GF-D8 (cell line): ENCODE measurements at places on chromosomes 6 and 20.

- no peak for DNase-seq
Measured at GRCh38 chr20:50426866-50427718, 83.1 kb upstream of the PTPN1 start.

- no peak for DNase-seq
Measured at GRCh38 chr20:43318755-43319297, 129.1 kb upstream of the PTPRT start.

GRCh38 chr6:92719773-92720172 is 699.6 kb downstream of the EPHA7 start:
- no peak for DNase-seq

DNA sequence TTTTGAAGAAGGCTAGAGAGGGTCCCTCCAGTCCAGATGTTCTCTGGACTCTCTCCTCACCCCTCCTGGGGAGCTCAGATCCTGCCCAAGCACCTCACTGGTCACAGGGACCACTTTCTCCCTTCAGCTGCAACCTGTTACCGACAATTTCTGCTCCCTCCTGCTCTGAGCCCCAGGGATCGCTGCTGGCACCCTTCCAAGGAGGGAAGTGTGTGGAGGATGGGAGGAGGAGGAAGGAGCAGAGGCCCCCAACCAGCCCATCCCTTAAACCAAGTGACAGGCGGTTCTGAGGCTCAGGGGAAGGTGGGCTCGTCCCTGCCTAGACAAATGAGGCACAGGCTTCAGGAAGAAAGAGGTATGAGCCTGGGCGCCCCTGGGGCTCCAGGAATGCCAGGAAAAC is 13.9 kb downstream of the PMEPA1 start:
- DNase-seq = no peak

- DNase-seq = no peak
Measured at GRCh38 chr6:132818404-132819359, 4.3 kb downstream of the RPS12 start.

DNA sequence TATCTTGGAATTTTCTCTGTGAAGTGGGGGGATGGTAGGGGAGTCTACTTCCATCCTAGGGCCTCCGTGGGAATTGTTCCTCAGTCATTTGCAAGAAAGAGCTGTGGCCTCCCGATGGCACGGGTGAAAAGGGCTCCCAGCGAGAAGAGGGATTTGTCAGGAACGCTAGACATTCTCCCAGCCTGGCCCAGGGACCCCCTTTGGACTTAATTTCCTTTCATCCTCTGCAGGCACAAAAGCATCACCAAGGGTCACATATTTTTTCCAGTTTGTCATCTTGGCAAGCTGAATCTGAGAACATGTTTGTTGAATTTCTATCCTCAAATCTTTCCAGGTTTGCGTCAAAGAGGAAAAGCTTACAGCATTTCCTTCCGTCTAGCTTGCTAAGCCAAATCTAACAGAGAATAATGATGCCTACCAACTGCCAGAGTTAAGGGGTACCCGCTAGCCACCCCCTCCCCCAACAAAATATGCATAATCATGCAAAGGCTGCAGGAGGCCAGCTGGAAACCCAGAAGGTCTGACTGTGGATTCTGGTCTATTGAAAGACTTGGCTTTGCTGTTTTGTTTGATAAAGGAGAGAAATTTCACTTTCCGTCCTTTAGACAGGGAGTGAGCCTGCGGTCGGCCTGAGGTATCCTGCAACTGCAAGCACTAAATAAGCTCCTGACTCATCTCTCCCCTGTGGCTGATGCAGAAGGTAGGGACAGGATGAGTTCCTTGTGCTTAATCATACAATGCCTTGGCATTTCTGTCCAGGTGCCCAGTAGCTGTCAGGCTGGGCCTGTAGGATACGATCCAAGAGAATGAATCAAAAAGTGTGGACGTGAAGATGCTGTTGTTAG is 23.1 kb downstream of the PSMG4 start:
- no peak for DNase-seq

GRCh38 chr20:32067234-32067821 is 15.3 kb downstream of the HCK start:
- peak; percentile 17 for DNase-seq

- no peak for DNase-seq
Measured at GRCh38 chr6:107228754-107229153, 113.4 kb upstream of the BEND3 start.

DNA sequence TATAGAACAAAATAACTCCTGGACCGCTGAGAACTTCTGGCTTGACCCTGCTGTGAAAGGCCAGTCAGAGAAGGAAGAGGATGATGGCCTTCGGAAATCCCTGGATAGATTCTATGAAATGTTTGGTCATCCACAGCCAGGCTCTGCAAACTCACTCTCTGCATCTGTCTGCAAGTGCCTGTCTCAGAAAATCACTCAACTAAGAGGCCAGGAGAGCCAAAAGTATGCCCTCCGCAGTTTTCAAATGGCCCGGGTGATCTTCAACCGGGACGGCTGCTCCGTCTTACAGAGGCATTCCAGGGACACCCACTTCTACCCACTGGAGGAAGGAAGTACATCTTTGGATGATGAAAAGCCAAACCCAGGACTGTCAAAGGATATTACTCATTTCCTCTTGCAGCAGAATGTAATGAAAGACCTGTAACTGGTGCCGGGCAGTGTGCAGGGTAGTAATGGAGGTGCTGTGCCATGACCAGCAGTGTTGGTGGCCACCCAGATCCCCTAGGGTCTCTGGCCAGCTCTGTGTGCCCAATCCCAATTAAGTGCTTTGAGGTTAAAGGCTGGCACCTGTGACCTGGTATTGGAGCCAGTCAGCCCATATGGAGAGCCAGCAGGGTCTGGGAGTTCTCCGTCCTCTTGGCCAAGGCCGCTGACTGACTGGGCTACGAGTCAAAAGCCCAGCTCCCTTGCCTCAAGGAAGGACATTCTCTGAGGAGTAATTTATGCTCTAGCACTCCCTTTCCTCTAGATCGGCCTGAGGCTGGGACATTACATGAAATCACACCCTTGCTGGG is 87.1 kb downstream of the TRMT6 start:
- DNase-seq = peak; percentile 66

DNA sequence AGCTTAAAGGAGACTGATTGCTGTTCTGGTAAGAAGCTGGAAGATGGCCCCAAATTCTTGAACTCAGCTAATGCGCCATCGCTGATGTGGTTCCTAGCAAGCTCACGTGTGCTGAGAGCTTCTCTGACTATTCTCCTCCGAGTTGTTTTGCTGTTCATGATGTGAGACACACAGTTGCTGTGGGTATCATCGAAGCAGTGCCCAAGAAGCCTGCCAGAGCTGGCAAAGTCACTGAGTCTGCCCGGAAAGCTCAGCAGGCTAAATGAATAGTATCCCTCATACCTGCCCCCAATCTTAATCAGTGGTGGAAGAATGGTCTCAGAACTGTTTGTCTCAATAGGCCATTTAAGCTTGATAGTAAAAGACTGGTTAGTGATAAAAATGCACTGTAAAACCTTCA is 28.3 kb upstream of the BCLAF1 start:
- no peak for DNase-seq

GRCh38 chr20:1877609-1878200 is 17.5 kb upstream of the SIRPA start:
- DNase-seq = no peak

DNA sequence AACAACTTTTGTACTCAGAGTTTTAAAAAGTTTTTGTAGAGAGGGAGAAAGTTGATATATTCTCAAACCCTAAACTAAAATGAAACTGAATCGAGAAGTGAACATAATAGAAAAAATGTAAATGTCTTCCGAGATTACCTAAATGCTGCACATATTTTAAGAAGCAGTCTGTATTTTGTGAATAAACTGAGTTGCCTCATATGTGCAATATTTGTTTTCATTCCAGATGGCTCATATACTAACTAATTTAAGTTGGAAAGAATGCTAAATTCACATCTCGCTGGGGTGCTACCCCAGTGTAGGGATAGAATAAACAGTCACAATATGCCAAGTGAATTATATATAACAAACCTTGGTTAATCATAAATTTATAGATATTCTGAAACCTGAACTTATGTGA is 285.9 kb upstream of the THEMIS start:
- DNase-seq = no peak

DNA sequence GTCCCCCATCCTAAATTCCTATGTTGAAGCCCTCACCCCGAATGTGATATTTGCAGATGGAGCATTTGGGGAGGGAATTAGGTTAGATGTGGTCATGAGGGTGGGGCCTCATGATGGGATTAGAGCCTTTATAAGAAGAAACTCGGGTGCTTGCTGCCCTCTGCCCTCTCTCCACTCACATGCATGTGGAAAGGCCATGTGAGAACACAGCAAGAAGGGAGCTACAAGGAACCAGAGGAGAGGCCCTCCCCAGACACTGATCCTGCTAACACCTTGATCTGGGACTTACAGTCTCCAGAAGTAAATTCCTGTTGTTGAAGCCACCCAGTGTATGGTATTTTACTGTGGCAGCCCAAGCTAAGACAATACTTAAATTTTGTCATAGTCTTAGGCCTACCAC is 69.6 kb upstream of the TULP1 start:
- DNase-seq = no peak

GRCh38 chr6:134147034-134147533 is 94.7 kb upstream of the SLC2A12 start:
- DNase-seq = no peak

GRCh38 chr20:63497946-63498935 is 642 bp downstream of the EEF1A2 start:
- no peak for DNase-seq

DNA sequence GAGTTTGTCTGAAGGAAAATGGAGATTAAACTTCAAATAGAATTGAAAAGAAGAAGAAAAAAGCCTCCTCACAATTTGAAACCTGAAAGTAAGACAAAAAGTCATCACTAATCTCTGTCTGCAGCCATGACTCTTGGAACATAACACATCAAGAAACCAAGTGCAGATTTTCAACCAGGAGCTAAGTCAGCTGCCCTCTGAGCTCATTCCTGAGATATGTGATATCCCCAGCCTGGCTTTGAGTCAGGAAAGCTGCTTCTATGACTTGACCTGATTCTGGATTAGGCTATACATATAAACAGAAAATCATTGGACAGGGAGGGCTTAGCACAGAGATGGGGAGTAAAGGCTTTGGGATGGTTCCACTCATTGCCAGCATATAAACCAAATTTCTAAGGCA is 891.4 kb downstream of the TFAP2A start:
- DNase-seq = no peak

DNA sequence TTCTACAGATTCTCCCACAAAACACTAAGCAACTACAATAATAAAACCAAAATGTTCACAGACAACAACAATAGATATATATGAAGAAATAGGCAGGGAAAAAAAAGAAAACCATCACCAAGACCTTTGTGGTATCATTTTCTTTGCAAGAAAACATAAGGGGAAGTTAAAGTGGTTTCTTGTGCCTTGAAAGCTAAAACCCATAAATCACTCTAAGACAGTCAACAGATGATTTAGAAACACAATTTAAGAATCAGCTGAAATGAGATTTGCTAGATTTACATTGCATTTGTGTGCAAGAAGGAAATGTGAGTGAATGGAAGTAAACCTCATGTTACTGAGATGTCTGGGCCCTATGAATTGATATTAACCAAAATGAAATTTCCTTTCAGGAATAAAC is 1265.4 kb upstream of the GJE1 start:
- DNase-seq = no peak

DNA sequence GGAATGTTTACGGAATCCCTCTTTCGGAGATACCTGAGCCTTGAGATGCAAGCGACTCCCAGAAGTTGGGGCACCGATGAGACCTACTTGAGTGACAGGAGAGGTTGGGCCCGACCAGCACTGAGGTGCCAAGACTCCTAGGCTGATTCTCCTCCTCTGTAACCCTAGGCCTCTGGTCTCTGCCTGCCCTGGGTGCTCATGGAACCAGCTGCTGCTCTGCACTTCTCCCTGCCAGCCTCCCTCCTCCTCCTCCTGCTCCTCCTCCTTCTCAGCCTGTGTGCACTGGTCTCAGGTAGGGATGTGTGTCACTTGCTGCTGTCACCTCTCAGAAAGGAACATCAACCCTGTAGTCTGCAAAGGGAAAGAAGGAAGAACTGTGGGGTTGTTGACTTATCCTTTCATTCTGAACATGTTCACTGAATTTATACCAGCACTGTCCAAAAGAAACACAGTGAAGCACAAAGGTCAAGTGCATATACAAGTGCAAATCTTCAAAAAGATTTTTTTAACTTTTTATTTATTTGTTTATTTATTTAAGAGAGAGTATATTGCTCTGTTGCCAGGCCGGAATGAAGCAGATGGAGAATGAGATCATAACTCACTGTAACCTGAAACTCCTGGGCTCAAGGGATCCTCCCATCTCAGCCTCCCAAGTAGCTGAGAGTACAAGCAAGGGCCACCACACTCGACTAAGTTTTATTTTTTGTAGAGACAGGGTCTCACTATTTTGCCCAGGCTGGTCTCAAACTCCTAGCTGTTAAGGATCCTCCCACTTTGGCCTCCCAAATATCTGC is 913 bp downstream of the BTN2A2 start:
- no peak for DNase-seq

GRCh38 chr6:7569082-7569481 is 20.9 kb upstream of the SNRNP48 start:
- no peak for DNase-seq

DNA sequence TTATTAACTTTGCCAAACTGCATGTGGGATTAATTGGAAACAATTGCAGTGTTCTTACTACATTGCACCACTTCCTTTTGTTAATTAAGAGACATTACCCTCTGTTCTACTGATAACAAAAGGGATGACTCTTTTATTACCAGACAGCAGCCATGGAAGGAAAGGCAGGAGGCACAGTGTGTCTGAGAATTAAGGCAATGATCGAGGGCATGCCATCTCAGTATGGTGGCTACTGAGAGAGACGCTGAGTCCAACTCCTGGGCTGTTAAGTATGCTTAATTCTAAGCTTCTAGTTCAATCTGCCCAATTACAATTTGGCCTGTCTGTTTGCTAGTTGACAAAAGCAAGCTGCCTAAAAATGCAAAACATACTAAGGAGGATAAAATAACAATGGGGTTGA is 227.4 kb downstream of the PHACTR1 start:
- DNase-seq = peak; percentile 17

DNA sequence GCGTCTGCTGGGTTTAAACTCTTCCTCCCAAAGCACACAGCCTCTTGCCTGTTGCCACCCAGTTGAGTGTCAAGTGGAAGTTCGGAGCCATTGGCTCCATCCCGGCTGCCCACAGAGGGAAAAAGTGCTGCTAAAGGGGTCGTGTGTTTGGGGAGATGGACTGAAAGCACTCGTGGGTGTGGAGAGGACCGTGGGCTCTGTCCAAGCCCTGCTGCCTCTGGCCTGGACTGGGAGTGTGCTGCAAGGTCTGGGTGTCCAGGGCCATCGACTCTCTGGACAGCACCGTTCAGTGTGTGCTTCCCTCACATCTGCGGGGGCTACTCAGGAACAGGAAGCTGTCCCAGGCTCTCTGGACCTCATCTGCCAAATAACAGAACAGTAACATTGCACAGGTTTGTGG is 269.3 kb downstream of the DLL1 start:
- no peak for DNase-seq

DNA sequence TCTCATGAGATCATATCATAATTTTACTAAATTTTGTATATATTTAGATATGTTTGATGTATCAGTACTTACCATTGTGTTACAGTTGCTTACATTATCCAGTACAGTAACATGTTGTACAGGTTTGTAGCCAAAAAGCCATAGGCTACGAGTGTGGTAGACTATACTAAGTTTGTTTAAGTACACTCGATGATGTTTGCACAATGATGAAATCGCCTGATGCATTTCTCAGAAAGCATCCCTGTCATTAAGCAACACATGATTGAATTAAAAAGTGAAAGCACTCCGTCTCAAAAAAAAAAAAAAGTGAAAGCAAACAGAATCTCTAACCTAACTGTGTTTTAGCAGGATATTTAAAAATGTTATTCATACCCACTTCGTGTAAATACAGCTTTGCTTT is 104.9 kb upstream of the TFAP2D start:
- DNase-seq = no peak

GRCh38 chr6:39908838-39909583 is 25.3 kb downstream of the MOCS1 start:
- no peak for DNase-seq

GRCh38 chr20:35293303-35294292 is 1.4 kb upstream of the FAM83C start:
- no peak for DNase-seq
